ENCODE measurements at places on chromosomes 7 and 10. TPM values are rescaled to one million over a fixed set of nuclear protein-coding genes. Genes with fewer than 3 reads are reported as not detected.
A peak's percentile ranks its signal among the peaks of the same experiment; 100 is the strongest.

CALCR gene
- 0.07 TPM for polyA plus RNA-seq

NRP1 gene
- 15.4 TPM for polyA plus RNA-seq

ZNF365 gene
- 0.73 TPM for polyA plus RNA-seq

- no peak for DNase-seq
These were observed 653.2 kb upstream of the MKI67 start for GRCh38 chr10:128779416-128779815.

GRCh38 chr7:52689912-52690311 lies 345.5 kb upstream of the POM121L12 start:
- DNase-seq: no peak

- DNase-seq: peak; percentile 4
These were observed 441 bp downstream of the FZD8 start for GRCh38 chr10:35641676-35642034.

Data from thymus (tissue), 14 donors.